CD4-positive, alpha-beta T cell treated with Interleukin-10 for 1 hour (primary cell): ENCODE measurements at places on chromosomes 12 and 14.

- no peak for DNase-seq
Measured at GRCh38 chr12:53424626-53425514, 1.2 kb downstream of the AMHR2 start.

GRCh38 chr14:59344691-59345455, 120.3 kb downstream of the GPR135 start:
- DNase-seq, result no peak

DNA sequence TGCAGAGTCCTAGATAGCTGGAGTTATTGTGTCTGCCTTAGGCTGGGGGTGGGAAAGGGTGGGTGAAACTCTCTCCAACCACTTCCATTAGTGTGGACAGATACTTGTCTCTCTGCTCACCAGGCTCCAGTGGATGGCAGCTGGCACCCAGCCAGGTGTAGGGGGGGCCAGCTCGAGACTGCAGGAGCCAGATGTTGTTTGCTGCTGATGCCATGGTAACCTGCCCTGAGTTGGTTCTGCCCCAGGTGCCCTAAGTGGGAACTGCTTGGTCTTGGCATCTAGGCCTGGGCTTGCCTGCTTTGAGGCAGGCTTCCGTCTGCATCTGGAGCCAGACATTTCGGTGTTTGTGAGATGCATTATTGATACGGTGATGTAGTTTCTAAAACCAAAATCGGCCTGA, 82.2 kb downstream of the ADCK1 start:
- DNase-seq, result no peak

GRCh38 chr14:75720842-75721498, 59.9 kb downstream of the TTLL5 start:
- no peak for DNase-seq

DNA sequence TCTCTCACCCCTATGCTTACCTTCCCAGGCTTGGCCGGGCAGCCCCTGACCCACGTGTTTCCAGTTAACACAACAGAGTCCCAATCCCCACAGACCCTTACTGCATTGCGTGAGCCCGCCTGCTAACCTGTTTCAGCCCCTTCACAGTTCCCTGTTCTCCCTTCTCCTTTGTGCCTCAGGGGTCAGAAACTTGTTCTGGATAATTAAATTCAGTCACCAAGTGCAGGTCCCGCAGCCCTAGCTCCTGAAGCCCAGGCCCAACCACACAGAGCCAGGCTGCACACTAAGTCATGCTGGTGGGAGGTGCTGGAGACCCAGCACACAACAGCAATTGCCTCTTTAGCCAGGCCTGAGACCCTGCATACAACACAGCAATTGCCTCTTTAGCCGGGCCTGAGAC, 9.6 kb downstream of the ISM2 start:
- DNase-seq, result no peak

DNA sequence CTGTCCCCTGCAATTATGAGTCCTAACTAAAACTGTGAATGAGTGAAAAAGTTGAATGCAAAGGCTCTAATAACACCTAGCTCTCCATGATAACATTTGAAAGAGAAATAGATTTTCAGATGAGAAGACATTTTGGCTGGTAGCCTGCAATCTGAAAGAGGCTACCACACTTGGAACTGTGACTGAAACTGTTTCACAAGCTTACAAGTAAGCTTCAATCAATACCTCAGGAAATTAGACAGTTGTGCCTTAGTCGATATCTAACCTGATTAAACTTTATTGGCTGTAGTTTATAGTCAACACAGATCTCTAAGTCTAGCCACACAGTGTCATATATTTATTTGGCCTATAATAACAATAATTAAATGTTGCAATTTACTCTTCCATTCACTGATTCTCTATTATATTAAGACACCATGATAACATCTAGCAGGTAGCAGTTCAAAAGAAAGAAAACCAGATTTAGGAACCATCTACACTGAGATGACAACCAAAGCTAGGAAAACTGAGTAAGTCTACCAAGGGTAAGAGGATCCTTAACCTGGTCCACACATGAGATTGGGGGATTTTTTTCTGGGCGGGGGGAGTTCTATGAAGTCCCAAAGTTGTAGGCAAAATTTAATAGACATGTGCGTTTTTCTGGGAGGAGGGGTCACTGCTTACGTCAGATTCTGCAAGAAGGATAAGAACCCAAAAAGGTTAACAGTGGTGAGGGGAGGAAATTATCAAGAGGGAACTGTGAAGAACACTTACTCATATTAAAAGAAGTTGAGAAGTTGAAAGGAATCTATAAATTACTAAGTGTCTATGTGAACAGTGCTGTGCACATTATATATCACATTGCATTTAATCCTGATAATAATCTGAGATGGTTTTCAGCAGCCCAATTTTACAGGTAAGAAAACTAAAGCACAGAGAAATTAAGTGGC, 65.8 kb downstream of the NUMB start:
- DNase-seq, result no peak

DNA sequence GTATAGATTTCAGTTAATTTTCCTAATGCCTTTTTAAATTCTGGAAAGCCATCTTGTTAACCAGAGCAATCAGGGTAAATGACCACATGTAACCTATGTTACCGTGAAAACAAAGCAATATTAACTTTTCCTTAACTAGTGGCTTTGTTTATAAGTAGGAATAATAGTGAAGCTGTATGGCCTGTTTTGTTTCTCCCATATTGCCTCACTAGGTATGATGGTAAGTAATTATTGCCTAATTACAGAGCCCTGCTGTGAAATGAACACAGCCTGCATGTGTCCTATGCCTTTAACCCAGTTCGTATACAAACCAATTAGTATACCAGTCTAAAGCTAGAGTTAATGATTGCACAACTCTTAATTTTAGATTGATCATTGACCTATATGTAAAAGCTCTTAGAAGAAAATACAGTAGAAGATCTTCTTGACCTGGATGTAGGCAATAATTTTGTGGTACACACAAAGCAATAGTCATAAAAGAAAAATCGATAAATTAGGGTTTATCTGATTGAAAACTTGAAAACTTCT, 249.9 kb downstream of the CCDC91 start:
- DNase-seq, result no peak

- no peak for DNase-seq
Measured at GRCh38 chr12:2179953-2180736, 127.4 kb downstream of the CACNA1C start.

- no peak for DNase-seq
Measured at GRCh38 chr12:3398196-3398789, 92.7 kb upstream of the PRMT8 start.

- no peak for DNase-seq
Measured at GRCh38 chr12:52615208-52615868, 3.0 kb downstream of the KRT73 start.

DNA sequence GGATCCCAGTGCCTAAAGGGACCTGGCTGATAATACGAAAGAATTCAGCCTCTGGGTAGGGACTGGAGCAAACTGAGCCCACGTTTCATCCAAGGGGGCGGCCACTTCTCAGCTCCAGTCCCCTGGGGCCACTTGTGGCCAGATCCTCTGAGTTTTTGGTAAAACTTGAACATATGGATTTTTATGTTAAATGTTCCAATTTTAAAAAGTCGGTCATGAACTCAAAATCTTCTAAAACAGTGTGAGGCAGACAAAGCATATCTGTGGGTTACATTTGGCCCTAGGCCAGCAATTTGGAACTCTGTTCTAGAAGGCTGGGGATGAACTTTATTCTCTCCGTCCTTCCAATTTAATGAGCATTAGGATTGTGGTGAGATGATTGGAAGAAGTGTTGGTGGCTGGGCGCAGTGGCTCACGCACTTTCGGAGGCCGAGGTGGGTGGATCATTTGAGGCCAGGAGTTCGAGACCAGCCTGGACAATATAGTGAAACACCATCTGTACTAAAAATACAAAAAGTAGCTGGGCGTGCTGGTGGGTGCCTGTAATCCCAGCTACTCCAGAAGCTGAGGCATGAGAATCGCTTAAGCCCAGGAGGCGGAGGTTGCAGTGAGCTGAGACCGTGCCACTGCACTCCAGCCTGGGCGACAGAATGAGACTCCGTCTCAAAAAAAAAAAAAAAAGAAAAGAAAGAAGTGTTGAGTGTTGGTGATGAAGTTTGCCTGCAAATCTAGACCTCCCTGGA, 3.0 kb upstream of the PPP1CC start:
- no peak for DNase-seq
